Mammary microvascular endothelial cell (primary cell): ENCODE measurements at places on chromosomes 2 and 18. TPM values are rescaled to one million over a fixed set of nuclear protein-coding genes. Genes with fewer than 3 reads are reported as not detected.

Gene SLC5A7
- not detected in 2 replicates for total RNA-seq

Gene MAL
- not detected in 2 replicates for total RNA-seq

Gene ASPRV1
- 0.10 and 0.20 TPM in 2 replicates for total RNA-seq

Gene SRD5A2
- total RNA-seq = not detected in 2 replicates

Gene ATP6V1B1
- total RNA-seq = 5.8 TPM in 1 of 2 replicates, not detected in the other

Gene NLRC4
- not detected in 2 replicates for total RNA-seq

Gene CAD
- 47.2 and 60.4 TPM in 2 replicates for total RNA-seq

Gene GPR35
- 0.10 TPM in 1 of 2 replicates, not detected in the other for total RNA-seq

Gene GALNT13
- 0.64 TPM in 1 of 2 replicates, not detected in the other for total RNA-seq

Gene MYO1B
- total RNA-seq = 64.7 and 72.5 TPM in 2 replicates

Gene TFPI
- 145 and 152 TPM in 2 replicates for total RNA-seq
